Right forelimb (tissue), 1 donor: ENCODE measurements at places on chromosomes 1 and 21.

DNA sequence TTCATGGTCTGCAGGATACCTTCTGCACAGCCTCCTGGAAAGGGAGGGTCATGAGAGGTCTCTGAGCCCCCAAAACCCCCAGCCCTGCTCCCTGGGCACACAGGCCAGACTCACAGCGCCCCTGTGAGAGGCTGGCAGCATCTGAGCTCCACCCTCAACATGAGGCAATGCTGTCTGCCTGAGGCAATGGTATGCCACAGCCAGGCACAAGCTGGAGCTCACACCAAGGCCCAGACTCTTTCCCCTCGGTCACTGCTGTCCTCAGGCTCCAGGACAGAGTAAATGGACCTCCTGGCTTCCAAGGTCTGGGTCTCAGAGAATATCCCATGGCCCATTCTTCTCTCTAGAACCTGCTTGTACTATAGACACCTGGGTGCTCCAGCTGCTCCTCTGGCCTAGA lies 17.2 kb downstream of the MEF2D start:
- DNase-seq = no peak

GRCh38 chr21:38837806-38838461 lies 32.2 kb downstream of the ETS2 start:
- DNase-seq = no peak

DNA sequence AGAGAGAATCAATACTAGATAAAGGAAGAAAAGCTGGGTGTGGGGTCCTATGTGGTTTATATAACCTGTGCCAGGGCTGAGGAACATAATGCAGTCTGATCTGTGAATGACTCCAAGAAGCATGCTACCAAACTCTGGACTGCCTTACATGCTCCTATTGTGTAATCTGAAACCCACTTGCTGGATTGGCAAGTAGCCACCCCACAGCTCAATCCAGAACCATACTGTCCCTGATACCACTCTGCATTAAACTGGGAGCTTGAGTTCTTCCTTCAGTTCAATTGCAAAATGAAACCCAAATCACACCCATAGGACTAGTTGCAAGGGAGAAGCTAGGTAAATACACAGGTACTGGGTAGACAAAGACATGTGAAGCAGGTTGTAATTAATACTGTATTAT lies 115.4 kb upstream of the NEGR1 start:
- no peak for DNase-seq

DNA sequence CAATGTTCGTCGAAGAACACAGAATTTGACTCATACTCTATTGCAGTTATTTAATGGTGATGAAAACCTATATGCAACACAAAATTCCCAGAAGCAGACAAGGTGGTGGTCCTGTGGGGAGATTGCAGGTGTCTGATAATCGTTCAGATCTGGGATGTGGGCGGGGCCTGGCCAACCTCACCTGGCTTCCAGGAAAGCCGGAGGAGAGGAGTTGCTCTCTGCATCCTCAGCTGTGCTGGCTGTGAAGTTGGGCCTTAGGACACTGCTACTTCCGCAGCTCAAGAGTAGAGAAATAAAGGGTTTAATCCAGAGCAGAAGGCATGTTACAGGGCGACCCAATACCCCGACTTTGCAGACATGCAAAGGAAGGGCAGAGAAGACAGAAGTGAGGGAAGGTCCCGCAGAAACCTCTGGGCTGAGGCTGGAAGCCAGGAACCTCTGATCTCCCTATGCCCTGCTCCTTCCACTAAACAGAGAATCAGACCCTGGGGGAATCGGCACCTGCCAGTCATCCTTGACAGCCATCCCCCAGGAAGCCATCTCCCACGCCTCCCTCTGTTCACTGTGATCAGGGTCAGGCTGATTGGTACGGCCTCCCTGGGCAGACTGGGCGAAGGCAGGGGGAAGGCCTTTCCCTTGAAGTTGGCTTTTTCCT lies 590.3 kb downstream of the AJAP1 start:
- no peak for DNase-seq

GRCh38 chr1:48767975-48768510 lies 8.6 kb downstream of the BEND5 start:
- DNase-seq = no peak

DNA sequence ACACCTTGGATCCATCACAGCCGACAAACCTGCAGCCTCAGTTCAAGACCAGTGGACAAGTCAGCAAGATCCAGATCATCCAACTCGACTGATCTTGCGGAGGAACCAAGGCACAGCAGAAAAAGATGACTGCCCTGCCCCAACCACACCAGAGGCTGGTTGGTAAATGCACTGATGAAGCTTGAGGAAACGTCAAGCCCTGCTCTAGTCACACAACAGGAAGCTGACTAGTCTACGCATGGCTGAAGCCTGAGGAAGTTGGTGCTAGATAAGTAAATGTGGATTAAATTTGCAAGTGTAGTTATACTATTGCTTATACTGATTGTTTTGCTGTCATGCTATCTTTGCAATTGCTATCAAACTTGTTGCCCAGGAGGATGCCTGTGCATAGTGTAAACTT lies 89.0 kb downstream of the LIPI start:
- DNase-seq = no peak

DNA sequence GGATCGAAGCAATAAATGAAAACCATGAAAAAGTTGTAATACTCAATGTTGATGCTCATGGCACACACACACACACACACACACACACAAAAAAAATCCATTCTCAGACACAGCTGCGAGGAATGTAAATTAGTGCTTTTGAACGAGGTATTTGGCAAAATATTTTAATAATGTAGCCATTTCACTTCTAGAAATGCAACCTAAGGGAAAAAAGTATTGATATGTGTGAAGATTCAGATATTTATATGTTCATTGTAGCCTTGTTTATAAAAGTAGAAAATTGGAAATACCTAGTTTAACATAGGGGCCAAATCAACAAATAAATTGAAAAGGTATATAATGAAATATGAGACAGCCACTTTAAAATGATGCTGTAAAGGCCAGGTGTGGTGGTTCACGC lies 3.8 kb downstream of the PLEKHA6 start:
- no peak for DNase-seq
